ENCODE measurements at places on chromosomes 1 and 21.

DNA sequence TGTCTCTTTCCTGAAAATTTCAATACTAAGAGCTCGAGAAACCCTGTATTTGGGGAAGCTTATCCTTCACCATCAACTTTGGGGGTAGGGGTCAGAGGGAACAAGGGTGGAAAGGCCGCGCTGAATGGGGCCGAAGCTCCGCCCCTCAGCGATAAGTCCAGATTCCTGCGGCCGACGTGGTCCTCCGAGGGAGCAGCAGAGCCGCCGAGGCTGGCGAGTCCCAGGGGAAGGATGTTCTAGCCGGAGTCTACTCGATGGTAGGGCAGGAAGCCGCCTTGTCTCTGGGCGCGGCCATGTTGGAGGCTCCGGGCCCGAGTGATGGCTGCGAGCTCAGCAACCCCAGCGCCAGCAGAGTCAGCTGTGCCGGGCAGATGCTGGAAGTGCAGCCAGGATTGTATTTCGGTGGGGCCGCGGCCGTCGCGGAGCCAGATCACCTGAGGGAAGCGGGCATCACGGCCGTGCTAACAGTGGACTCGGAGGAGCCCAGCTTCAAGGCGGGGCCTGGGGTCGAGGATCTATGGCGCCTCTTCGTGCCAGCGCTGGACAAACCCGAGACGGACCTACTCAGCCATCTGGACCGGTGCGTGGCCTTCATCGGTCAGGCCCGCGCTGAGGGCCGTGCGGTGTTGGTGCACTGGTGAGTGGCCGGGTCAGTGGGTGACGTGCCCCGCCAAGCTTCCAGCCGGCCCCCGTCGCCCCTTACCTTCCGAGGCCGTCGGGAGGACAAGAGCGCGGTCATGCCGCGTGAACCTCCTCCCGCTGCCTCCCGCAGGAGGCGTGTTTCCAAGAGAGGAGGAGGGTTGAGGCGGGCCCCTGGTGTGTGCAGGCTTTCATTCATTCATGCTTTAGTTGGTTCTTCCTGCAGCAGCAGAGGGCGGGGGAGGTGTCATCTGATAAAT is at the start of gene DUSP12:
TSS of gene DUSP12 (plus strand) at position 278 of the 899 bp plus-strand sequence. CDS start at position 294, 16 bp downstream.
- DNase-seq = peak; percentile 90

DNA sequence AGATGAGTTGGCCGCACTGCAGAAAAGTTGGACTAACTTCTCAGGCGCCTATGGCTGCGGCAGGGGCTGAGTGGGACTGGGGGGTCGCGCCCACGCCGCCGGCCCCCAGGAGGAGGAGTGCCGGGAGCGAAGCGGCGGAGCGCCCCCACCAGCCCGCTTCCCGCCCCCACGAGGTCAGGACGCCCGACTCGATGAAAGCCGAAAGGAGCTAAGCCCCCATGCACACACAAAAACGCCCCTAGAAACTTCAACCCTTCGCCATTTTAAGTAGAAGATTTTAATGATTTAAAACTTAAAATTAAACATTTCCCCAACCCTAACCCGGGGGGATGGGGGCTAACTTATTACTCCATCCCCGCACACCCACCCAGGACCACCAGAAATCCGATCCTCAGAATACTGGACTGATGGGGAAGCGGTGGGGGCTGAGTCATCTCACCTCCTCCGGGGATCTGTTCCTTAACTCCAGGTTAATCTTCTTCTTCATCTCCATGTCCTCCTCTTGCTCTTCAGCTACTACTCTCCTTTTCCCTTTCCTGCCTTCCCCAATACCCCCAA is 539 bp downstream of the ANP32E start:
- peak; percentile 66 for DNase-seq

DNA sequence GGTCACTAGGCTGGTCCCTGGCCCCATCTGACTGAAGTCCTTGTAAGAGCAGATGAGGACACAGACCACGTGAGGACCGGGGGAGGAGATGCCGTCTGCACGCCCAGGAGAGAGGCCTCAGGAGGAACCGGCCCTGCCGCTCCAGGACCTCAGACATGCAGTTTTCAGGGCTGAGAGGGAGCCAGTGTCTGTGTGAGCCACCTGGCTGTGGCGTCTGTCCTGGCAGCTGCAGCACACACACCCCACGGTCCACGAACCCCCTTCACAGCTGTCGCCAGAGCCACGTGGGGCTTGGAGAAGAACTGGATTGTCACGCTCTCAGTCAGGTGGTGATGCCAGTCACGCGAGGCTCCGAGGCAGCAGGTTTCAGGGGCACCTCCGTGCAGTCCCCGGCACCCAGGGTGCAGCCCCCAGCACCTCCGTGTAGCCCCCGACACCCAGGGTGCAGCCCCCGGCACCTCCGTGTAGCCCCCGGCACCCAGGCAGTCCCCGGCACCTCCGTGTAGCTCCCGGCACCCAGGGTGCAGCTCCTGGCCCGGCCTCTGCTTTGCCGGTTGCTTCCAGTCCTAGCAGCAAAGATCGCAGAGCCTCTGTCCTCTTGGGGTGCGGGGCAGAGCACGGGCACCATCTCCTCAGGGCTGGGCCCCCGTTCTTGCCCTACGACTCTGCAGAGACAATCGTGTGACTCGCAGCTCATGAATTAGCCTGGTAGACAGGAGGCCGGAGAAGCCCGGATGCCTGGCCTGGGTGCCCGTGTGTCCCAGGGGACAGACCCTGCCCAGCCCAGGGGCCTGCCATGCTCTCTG is 19.0 kb upstream of the SUMO3 start:
- DNase-seq = peak; percentile 52

- DNase-seq = no peak
Measured at GRCh38 chr1:191839891-191840290, 318.4 kb upstream of the RGS18 start.

- no peak for DNase-seq
Measured at GRCh38 chr1:90190523-90190922, 195.6 kb downstream of the ZNF326 start.

Data from adrenal gland (tissue), 19 donors.